CD4-positive, alpha-beta T cell treated with Interleukin-17A for 1 hour (primary cell): ENCODE measurements at places on chromosomes 13 and 19.

GRCh38 chr19:35202722-35203688, 25.5 kb downstream of the FAM187B start:
- DNase-seq: no peak

- DNase-seq: peak; percentile 82
These were observed 420 bp downstream of the IL17D start for GRCh38 chr13:20703780-20704458.

DNA sequence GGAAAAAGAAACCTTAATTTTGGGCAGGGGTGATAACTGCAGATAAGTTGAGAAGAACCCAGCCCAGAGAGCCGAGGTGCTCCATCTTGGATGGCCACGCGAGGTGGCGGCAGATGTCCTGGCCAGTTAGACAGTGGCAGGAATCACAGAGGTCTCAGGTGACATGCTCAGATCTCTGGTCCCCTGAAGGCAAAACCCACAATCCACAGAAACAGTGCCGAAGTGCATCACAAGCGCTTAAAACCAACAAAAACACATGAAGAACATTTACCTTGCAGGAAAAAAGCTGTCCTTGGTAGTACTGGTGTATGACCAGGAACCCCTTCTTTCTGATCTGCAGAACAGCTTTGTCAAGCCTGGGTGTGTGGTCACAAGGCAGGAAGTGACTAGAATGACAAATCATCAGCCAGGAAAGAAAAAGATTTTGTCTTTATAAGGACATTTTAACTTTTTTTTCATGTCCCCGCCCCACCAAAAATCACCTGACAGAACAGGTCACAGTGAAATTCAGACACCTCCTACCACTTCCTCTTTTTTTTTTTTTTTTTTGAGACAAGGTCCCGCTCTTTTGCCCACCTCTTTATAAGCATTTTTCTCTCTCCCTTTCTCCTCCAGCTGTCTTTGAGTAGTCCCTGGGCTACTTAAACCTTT, at the start of gene LCP1:
Gene LCP1 (minus strand): TSS at position 338 of the 651 bp plus-strand sequence. CDS start 22,515 bp downstream, outside the sequence.
- DNase-seq: peak; percentile 96

DNA sequence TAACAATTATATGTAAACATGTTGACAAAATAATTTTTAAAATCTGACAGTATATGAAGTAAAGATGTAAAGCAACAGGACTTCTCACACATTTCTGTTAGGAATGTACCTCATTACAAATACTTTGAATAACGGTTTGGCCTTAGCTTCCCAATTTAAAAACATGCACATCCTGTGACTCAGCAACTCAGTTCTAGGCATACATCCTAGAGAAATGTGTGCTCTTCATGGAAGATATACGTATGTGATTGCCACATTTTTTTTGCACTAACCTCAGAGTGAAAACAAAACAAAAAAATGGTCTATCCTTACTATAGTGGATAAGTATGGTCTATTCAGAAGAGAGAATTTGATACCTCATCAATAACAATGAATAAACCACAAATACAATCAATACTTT, 314.6 kb downstream of the LIG4 start:
- no peak for DNase-seq

DNA sequence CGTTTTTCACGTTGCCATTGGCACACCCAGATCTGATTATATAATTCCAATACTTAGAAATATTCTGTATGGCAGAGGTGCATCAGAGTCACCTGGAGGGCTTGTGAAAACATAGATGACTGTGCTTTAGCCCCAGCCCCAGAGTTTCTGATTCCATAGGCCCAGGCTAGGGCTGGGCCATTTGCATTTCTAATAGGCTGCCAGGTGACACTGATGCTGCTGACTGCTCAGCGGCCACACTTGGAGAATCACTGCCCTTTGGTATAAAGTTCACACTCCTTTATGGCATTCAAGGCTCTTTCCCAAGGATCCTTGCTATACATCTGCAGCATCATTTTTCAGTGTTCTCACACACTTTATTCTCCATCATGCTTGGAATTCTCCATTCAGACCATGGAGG, 137.1 kb downstream of the AKAP11 start:
- DNase-seq: no peak

GRCh38 chr13:26526702-26527216, 30.7 kb upstream of the WASF3 start:
- DNase-seq: no peak

DNA sequence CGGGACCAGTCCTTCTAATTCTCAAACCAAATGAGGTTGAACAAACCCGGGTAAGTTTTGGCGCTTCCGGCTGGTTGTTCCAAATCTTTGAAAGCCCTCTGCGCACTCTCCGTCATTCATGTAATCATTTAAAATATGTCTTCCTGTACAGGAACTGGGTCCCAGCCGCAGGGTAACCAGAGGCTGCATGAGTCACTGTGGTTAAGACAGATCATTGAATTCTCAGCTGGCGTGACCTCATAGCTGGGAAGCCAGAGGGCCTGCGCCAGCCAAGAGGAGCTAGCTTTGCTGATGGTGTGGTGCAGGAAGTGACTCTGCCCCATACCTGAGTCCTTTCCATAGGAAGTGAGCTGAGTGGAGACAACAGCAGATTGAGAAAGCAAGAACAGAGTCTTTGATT, 135.2 kb downstream of the TSHZ3 start:
- peak; percentile 89 for DNase-seq

- peak; percentile 43 for DNase-seq
These were observed 7.3 kb downstream of the IFNL3 start for GRCh38 chr19:39237200-39238184.

DNA sequence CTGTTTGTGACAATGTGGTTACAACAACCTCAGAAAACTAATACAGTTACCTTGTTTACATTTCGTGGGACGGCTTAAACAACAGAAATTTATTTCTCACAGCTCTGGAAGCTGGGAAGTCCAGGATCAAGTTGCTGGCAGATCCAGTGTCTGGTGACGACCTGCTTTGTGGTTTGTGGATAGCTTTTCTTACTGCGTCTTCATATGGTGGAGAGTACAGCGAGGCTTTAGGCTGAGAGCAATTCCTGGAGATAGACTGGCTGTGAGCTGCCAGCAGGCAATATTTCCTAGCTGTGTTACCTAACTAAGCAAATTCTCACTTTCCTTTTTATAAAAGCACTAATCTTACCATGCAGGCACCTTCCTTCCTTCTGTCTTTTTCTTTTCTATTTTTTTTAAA, 1203.5 kb upstream of the PRR20A start:
- no peak for DNase-seq

GRCh38 chr19:48676887-48677286, 4.1 kb upstream of the NTN5 start:
- no peak for DNase-seq

- DNase-seq: no peak
These were observed 183.0 kb downstream of the STK24 start for GRCh38 chr13:98393873-98394272.

- no peak for DNase-seq
These were observed 645 bp upstream of the TRAPPC5 start for GRCh38 chr19:7679771-7680605.

DNA sequence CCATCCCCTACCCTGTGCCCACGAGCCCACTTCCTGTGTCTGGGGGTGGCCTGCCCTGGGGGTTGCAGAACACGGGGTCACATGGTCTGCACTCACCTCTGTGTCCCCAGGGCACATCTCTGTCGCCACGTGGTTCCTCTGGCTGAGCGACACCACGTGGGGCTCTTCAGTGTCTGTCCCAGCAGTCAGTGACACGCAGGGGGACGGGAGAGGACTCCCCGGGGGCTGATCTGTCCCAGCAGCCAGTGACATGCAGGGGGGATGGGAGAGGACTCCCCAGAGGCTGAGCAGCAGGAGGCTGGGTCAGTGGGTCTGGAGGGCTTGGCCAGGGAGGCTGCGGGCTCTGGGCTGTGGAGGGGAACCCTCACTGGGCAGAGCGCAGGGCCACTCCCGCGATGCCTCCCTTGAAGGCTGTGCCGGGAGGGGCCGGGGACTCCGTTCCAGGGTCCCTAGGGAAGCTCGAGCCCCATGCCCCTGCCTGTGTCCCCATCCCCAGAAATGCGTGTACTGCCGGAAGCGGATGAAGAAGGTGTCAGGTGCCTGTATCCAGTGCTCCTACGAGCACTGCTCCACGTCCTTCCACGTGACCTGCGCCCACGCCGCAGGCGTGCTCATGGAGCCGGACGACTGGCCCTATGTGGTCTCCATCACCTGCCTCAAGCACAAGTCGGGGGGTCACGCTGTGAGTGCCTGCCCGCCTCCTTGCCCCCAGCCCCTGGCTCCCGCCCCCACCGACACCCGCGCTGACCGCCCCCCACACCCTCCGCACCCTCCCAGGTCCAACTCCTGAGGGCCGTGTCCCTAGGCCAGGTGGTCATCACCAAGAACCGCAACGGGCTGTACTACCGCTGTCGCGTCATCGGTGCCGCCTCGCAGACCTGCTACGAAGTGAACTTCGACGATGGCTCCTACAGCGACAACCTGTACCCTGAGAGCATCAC, 174.8 kb downstream of the KDM4B start:
- no peak for DNase-seq

DNA sequence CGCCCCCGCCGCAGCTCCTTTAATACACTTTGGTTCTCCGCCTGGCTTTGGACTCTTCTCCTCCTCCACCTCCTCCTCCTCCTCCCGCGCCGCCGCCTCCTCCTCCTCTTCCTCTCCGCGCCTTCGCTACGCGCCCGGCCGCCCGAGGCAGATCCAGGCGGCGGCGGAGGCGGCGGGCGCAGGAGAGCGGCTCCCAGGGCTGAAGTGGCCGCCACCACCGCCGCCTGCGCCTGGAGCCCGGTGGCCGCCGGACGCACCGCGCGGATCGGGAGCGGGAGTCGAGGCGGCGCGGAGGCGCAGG, at the start of gene ZIC2:
Gene ZIC2 (plus strand): TSS at position 50 of the 301 bp plus-strand sequence. CDS start 281 bp downstream, outside the sequence.
- DNase-seq: no peak

DNA sequence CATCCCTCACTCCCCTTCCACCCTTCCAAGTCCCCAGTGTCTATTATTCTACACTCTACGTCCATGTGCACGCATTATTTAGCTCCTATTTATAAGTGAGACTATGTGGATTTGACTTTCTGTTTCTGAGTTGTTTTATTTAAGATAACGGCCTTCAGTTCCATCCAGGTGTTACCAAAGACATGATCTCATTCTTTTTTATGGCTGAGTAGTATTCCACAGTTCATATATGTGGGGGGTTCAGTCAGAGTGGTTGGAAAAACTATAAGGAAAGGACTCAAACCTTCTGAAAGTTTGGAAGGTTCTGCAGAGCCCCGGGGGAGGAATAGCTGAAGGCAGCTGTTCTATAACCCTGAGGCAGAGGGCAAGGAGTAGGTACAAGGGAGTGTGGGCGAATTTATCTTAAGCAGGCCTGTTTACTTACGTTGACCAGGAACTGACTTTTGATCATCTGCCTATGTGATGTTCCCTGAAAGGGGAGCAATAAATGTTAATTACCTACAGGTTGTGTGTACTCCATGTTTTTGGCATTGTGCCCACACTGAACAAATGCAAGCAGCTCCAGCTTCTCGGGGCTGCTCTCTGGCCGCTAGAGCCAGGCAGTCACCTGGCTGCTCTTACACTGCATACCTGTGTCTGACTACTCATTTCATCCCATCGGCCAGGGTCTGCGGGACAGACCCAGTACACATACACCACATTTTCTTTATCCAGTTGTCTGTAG, 13.5 kb upstream of the ADGRE1 start:
- DNase-seq: no peak

- DNase-seq: no peak
These were observed 137.5 kb downstream of the FREM2 start for GRCh38 chr13:38824342-38824741.

DNA sequence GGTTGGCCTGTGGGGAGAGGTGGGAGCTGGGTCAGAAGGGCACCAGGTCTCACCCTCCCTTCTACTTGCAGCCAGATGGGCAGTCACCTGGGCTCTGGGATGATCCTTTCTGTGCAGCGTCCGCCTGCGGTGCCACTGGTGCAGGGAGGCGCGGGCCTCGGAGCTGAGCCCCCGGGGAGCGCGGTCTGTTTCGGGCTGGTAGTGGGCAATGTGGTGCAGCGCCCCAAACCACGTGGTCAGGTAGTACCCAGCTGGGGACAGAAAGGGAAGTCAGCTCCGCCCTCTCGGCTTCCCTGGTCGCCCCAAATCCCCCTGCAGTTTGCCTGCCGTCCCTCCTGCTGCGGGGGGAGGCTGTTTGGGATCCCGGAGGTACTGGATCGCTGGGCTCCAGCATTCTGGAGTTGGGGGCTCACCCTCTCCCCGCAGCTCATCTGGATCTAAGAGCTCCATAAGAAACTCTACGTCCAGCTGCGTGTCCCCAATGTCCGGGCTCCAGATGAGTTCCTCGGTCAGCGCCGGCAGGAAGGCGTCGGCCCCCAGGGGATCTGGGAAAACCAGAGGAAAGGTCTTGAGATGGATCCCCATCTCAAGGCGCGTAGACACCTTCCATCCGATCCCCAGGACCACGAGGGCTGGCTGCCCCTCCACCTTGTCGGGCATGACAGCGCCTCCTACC, 8.8 kb downstream of the RINL start:
- DNase-seq: peak; percentile 39

GRCh38 chr13:101869553-101869952, 417.1 kb downstream of the ITGBL1 start:
- no peak for DNase-seq

GRCh38 chr19:19602713-19603324, 15.7 kb downstream of the PBX4 start:
- no peak for DNase-seq

DNA sequence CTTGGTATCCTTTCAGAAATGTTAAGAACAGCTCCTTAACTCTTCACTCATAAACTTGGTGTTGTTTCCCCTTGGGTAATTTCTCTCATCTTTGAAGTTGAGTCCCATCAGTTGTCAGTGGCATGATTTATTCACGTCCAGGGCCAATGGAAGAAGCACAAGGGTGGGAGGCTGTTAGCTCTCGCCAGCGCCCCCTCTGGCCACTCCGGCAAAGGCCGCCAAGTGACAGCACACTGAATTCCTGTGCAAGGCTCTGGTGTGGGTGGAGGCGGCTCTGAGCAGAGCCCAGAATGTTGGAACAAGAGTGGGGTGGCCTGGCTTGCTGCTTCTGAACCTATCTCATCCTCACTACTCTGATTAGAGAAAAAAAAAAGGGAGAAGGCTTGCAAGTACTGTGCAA, 13.1 kb upstream of the MEDAG start:
- no peak for DNase-seq

DNA sequence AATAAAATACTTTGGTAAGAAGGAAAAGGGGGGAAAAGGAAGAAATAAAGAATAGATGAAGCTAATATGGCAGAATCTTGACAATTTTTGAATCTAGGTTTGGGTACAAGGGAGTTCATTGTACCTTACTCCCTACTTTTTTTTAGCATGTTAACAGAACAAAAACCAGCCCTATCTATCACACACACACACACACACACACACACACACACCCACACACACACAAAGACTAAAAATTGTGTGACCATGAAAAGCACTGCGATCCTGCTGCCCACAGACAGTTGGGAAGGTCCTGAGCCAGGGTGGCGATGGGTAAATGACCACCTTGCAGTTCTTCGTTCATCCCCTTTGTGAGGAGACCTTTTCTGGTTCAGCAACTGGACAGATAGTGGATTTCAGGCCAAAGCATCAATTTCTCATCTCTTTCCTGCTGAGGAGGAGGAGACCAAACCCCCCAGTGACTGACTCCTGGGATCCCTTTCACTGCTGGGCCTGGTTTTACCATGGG, 91.8 kb downstream of the SIPA1L3 start:
- DNase-seq: no peak

DNA sequence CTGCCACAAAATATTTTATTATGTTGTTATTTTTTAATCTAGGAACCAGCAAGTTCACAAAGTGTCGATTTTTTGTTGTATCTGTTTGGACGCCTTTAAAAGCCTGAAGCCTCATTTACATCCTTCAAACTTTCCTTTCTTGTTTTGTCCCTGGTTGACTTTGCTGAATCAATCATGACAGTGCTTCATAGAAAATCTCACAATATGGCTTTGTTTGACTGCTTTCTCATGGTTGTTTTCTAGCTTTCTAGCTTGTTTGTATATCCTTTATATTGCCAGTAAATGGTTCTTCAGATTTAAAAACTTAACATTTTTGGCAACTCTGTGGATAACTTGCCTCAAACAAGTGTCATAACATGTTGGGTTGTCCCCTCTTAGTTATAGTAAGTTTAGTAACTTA, 84.1 kb upstream of the ATXN8OS start:
- no peak for DNase-seq
